Stimulated activated naive CD4-positive, alpha-beta T cell (primary cell): ENCODE measurements at places on chromosomes 13 and 19.

GRCh38 chr13:65943708-65944107, 1286.4 kb downstream of the PCDH9 start:
- no peak for DNase-seq

- DNase-seq: no peak
Observed at GRCh38 chr13:97234742-97235141, 12.6 kb downstream of the MBNL2 start.

DNA sequence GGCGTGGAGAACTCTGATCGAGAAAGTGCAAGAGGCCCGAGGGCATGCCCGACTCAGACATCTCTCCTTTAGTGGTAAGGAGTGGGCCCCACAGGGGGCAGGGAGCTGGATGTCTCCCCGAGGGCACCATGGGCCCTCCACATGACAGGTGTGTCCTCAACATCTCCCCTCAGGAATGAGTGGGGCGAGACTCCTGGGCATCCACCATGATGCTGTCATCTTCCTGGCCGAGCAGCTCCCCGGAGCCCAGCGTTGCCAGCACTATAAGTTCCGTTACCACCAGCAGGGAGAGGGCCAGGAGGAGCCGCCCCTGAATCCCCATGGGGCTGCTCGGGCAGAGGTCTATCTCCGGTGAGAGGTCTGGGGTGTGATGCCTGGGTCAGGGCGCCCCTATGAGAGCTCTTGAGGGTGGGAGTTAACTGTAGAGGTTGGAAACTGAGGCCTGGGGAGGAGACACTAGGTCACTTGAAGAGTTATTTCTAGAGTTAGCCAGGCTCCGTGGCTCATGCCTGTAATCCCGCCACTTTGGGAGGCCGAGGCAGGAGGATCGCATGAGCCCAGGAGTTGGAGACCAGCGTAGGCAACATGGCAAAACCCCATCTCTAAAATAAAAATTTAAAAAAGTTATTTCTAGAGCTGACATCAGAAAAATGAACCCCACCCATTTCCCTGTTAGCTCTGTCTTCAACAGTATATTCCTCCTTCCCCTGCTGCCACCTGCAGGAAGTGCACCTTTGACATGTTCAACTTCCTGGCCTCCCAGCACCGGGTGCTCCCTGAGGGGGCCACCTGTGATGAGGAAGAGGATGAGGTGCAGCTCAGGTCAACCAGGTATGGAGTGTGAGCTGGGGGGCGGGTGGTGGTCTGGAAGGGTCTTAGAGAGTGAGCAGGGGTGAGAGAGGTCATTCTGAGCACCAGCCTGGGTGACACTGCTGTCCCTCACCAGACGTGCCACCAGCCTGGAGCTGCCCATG, 5.1 kb downstream of the IGFLR1 start:
- DNase-seq: no peak

- DNase-seq: no peak
Observed at GRCh38 chr19:55676889-55677505, 2.0 kb downstream of the EPN1 start.

DNA sequence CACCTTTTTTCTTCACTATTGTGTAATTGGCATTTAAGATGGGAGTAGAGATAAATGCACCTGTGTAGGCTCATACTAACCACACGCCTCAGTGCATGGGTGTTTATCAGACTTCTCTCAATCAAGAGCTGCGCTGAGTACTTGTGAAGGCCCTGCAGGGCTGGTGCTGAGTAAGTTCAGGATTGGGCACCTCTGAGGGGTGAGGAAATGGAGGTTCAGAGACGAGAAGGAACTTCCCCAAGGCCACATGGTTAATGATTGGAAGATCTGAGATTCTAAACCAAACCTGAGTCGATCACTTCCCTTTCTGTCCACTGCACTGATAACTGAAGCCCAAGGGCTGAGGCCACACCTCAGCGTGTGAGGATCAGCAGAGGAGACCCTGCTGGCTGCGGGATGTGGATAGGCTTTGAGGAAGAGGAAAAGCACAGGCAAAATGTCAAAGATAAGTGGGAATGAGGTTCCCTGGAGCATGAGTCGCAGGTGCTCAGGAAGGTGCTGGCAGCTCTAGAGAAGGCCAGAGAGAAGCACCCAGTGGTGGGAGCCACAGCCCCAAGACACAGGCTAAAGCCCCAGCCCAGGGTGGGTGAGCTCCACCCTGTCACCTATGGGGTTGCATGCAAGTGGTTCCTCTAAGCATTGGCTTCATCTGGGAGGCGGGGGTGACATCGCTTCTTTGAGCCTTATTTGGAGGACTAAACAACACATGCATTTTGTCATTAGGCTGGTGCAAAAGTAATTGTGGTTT, 32.3 kb upstream of the GJB6 start:
- no peak for DNase-seq
